ENCODE measurements at places on chromosomes 1 and 21.

DNA sequence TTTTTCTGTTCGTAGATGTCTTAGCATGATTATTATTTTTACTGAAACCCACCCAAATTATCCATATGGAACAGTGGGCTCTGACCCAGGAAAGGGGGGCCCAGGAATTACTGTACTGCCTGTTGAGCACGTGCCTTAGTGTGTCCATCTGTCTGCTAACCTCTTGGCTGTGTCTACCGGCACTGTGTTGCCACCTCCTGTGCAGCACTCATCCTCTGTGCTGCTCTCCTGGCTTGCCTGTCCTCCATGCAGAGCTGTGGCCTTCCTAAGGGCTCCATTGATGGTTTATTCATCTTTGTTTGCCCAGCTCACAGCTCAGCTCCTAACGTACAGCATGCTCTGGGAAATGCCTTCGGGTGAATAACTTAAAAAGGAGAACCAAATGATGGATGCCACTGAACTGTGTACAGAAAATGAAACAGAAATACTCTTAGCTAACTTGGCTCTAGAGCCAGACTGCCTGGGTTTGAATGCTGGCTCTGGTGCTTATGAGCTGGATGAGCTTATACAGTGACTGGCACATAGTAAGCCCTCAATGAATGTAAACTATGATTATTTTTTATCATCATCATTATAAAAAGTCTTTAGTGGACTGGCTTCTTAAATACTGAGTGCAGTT lies 11.4 kb upstream of the RPTN start:
- no peak for DNase-seq

DNA sequence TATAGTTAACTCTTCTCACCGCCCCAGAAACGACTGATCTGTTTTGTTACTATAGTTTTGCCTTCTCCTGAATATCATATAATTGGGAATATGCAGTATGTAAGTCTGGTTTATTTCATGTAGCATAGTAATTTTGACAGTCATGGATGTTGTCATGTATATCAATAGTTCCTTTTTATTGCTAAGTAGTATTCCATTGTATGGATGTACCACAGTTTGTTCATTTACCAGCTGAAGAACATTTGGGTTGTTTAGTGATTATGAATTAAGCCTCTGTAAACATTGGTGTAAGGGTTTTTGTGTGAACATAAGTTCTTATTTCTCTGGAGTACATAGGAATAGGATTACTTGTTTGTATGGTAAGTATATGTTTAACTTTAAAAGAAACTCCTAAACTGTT lies 55.5 kb downstream of the ACTL8 start:
- DNase-seq, result no peak

DNA sequence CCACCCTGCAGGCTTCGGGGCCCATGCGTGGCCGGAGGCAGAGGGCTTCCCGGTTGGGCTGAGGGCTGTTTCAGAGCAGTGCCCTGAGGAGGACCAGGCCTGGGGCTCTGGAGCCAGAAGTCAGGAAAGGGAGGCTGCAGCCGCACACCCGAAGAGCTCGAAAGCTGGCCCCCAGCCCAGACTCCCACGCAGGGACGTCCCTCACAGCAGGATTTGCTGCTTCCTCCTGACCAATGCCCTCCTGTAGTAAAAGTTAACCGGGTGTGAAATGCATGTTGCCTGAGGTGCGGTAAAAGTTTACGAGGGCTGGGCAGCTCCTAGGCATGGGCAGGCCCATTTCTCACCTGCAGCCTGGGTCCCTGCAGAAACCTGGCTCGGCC lies 101.5 kb upstream of the ARHGEF16 start:
- DNase-seq, result no peak

GRCh38 chr1:23426828-23427227 lies 2.3 kb upstream of the TCEA3 start:
- no peak for DNase-seq

GRCh38 chr21:44647222-44647552 lies 973 bp downstream of the KRTAP10-11 start:
- no peak for DNase-seq

DNA sequence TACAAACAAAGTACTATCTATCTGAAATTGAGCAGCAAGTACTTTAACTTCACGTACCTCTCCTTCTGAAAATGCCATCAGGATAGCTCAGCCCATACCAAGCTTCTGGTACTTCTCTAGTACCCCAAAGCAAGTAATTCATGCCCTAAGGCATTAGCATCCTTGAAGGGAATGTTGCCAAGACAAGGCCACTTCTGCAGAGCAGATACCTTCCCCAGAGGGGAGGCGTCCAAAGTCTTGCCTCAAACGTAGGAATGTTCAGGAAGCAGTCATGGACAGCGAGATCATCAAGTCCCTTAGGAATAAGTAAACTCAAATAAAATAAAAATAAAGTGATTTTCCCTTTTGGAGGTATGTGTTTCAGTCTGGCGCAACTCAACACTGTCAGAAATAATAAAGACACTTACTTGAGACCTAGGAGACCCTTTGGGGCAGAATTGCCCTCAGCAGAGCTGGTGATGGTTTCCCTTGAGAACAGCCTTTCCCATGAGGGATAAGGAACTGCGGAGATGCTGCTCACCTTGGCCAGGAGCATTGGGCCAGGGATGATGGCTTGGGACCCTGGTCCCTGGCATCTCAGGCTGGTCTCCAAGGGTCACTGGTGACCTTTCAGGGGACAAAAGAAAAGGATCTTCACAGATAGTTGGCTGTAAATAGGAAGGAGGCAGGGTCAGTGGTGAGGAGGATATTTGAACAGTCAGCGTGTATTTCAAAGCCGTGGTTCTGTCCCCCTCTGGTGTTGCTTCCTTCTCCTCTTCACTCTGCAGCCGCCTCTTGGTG lies 522.9 kb downstream of the KIF26B start:
- DNase-seq, result no peak

DNA sequence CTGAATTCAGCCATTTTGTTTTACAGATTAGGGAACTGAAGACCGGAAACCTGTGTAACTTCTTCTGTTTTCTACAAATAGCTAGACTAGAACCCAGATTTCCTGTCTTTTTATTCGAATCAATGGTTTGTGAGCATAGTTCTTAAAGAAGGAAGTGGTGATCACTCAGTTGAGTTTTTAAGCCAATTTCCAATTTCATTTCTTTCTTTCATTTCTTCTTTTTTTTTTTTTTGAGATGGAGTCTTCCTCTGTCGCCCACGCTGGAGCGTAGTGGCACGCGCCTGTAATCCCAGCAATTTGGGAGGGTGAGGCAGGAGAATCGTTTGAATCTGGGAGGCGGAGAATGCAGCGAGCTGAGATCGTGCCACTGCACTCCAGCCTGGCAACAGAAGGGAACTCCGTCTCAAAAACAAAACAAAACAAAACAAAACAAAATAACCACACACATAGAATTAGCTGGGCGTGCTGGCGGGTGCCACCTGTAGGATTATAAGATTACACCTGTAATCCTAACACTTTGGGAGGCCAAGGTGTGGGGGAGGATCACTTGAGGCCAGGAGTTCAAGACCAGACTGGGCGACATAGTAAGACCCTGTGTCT lies 3.0 kb upstream of the MDM4 start:
- DNase-seq, result no peak

- DNase-seq, result no peak
These were observed 101.9 kb upstream of the ACTL8 start for GRCh38 chr1:17653276-17653675.

Measured in NCI-H774 (cell line).